ENCODE measurements at places on chromosomes 7 and 10. TPM values are rescaled to one million over a fixed set of nuclear protein-coding genes. Genes with fewer than 3 reads are reported as not detected.

The WIPF3 gene
- polyA plus RNA-seq = 0.57 TPM

The ABCB1 gene
- 3.3 TPM for polyA plus RNA-seq

The TDRD1 gene
- 0.13 TPM for polyA plus RNA-seq

GRCh38 chr10:2038036-2038435 is 300.7 kb upstream of the ADARB2 start:
- no peak overlapping the region for H3K27ac ChIP-seq
- H3K36me3 ChIP-seq = no peaks in the 10 kb centered on the region
- H3K4me3 ChIP-seq = no peak overlapping the region
- H3K27me3 ChIP-seq = no peaks in the 10 kb centered on the region

GRCh38 chr10:91566115-91566514 is 66.8 kb downstream of the PPP1R3C start:
- no peak overlapping the region for H3K4me3 ChIP-seq
- H3K36me3 ChIP-seq = no peaks in the 10 kb centered on the region
- H3K27ac ChIP-seq = no peak overlapping the region
- H3K4me1 ChIP-seq = no peaks in the 10 kb centered on the region

- H3K4me1 ChIP-seq = no peaks in the 10 kb centered on the region
- DNase-seq = peak; percentile 68
- H3K4me3 ChIP-seq = no peak overlapping the region
- H3K27ac ChIP-seq = no peak overlapping the region
- no peaks in the 10 kb centered on the region for H3K36me3 ChIP-seq
Measured at GRCh38 chr10:43210556-43210955, 56.3 kb downstream of the RASGEF1A start.
